Adipose tissue (tissue), 3 donors: ENCODE measurements at places on chromosomes 1 and 21. TPM values are rescaled to one million over a fixed set of nuclear protein-coding genes. Genes with fewer than 3 reads are reported as not detected.

Gene FAM110D
- 13.3 TPM for polyA plus RNA-seq

Gene OR10J1
- not detected for polyA plus RNA-seq

Gene DRAXIN
- 0.01 TPM for polyA plus RNA-seq

Gene NLRP3
- polyA plus RNA-seq = 0.60 TPM

Gene S100A7A
- polyA plus RNA-seq = not detected
